ENCODE measurements at places on chromosomes 4 and X. TPM values are rescaled to one million over a fixed set of nuclear protein-coding genes. Genes with fewer than 3 reads are reported as not detected.

The CCKAR gene
- not detected for total RNA-seq

The AWAT2 gene
- not detected for total RNA-seq

The PNCK gene
- total RNA-seq, result 0.90 TPM

The TLL1 gene
- 0.16 TPM for total RNA-seq

The NDUFB11 gene
- total RNA-seq, result 46.8 TPM

The ANKRD37 gene
- 19.1 TPM for total RNA-seq

The SOX3 gene
- not detected for total RNA-seq

The HEPH gene
- 33.2 TPM for total RNA-seq

The ZNF711 gene
- 0.36 TPM for total RNA-seq

The TMEM271 gene
- not detected for total RNA-seq

The HERC3 gene
- 6.0 TPM for total RNA-seq

The BCLAF3 gene
- 2.9 TPM for total RNA-seq

The FAM156B gene
- total RNA-seq, result 22.0 TPM

The NOX1 gene
- not detected for total RNA-seq

The NEXMIF gene
- total RNA-seq, result not detected

The STBD1 gene
- total RNA-seq, result 8.8 TPM

The MND1 gene
- total RNA-seq, result 2.3 TPM

The ERAS gene
- total RNA-seq, result not detected

The KLHL4 gene
- total RNA-seq, result 10.9 TPM

All from cardiac atrium fibroblast (primary cell).